ENCODE measurements at places on chromosomes 11 and 22. TPM values are rescaled to one million over a fixed set of nuclear protein-coding genes. Genes with fewer than 3 reads are reported as not detected.

- no peak for DNase-seq
Observed at GRCh38 chr11:45147891-45148675, 1.6 kb downstream of the PRDM11 start.

GRCh38 chr22:46132830-46133587 is 17.3 kb upstream of the PPARA start:
- no peak for DNase-seq

JRKL gene
- total RNA-seq: 7.3 TPM

DNA sequence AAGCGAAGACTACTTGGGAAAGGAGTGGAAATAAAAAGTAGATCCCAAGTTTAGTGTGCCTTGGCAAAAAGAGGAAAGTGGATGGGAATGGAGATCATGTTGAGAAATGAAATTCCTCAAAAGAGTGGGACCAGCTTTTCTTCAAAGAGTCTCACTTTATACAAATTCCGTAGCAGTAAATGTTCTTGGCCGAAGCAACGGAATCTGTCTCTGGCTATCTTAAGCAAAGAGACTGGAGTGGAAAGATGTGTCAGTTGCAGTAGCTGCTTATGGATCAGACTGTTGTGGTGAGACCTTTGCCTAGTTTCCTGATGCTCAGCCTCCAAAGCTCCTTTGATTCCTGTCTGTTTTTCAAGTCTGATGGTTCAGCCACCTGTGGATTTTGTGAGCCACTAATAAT is 73.6 kb downstream of the CSTPP1 start:
- DNase-seq: no peak

- DNase-seq: peak; percentile 71
Observed at GRCh38 chr22:38069372-38070249, 12.4 kb downstream of the PICK1 start.

RIMBP3B gene
- total RNA-seq: not detected

- DNase-seq: no peak
Observed at GRCh38 chr11:114783805-114784204, 105.5 kb downstream of the NXPE2 start.

MUC5AC gene
- total RNA-seq: not detected

RAB39A gene
- total RNA-seq: 1.1 TPM

LAYN gene
- 3.5 TPM for total RNA-seq

DNA sequence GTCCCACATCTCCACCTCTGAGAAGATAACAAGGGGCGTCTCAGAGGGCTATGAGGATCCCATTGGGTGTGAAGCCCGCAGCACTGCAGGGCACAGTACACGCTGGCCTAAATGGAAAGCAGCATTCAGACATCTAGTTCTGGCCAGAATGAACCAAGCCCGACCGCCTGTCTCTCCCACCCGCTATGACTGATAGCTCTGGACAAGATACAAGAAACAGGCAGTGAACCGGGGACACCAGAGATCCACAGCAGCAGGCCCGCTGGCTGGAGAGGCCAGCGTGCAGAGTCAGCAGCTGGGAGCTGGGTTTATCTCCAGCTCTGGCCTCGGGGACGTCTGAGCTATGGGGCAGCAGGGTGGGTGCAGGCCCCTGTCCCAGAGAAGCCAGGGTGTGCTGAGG is 9.6 kb downstream of the CERK start:
- no peak for DNase-seq

- DNase-seq: peak; percentile 15
Observed at GRCh38 chr22:20435436-20436306, 2.0 kb downstream of the SCARF2 start.

- DNase-seq: no peak
Observed at GRCh38 chr11:827897-828192, at the start of gene CRACR2B. CRACR2B (plus strand) TSS chr11:827919; CDS start chr11:828608, 689 bp downstream.

DNA sequence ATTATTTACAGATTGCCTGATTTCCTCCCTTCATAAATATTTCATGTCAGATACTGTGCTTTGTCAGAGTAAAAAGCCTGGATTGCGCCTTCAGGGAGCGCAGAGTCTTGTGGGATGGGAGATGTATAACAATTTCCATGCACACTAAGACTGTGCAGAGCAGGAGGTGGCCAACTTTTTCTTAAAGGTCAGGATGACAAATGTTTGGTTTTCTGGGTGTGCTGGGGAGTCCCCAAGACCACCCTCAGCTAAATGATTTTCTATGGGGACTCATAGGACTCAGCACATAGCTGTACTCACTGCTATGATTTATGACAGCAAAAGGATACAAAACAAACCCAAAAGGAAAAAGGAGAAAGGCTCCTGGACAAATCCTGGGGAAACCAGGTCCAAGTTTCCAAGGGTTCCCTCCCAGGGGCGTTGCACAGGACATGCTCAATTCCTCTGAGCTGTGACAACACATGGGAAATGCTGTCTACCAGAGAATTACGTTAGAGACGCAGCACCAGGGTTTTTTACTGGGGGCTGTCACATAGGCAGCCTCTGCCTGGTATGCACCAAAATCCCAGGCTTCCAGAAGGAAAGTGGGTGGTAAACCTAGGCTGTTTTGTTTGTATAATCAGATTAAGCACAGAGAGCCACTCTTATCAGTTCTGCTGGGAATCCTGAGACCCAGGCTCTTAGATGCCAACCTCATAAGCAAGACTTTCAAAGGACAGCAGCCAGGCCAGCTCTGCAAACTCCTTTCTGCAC is 59.1 kb downstream of the CSNK2A3 start:
- DNase-seq: no peak

GRCh38 chr11:1161410-1162137 is 3.8 kb downstream of the MUC5AC start:
- peak; percentile 19 for DNase-seq

DNA sequence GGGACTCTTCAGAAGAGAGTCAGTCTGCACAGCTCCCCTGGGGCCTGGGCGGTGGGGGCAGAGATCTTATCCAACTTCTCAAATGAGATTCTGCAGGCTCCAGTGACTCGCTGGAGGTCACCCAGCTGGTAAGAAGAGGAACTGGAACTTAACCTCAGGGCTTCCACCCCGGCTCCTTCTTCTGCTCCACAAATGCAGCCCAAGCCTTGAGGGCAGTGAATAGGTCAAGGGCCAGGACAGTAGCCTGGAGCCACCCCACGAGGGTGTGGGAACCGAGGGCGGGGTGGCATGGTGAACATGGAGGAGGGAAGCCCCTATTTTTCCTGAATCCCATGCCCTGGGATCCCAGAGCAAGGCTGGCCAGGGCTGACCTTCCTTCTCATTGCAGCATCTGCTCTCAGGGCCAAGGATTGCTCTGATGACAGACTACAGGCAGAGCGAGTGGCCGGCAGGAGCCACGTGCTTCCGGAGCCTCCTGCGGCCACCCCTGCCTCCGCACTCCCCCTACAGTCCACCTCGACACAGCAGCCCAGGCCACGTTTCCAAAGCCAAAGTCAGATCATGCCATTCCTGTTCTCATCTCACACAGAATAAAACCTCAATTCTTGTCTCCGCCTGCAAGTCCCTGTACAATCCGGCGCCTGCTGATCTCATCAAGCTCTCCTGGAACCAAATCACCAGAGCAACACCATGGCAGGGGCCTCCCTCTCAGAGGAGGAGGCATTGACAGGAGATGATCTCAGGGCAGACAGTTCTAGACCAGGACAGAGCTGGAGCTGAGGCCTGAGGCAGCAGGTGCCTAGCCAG is 21.1 kb upstream of the UPK3A start:
- DNase-seq: peak; percentile 82

DNA sequence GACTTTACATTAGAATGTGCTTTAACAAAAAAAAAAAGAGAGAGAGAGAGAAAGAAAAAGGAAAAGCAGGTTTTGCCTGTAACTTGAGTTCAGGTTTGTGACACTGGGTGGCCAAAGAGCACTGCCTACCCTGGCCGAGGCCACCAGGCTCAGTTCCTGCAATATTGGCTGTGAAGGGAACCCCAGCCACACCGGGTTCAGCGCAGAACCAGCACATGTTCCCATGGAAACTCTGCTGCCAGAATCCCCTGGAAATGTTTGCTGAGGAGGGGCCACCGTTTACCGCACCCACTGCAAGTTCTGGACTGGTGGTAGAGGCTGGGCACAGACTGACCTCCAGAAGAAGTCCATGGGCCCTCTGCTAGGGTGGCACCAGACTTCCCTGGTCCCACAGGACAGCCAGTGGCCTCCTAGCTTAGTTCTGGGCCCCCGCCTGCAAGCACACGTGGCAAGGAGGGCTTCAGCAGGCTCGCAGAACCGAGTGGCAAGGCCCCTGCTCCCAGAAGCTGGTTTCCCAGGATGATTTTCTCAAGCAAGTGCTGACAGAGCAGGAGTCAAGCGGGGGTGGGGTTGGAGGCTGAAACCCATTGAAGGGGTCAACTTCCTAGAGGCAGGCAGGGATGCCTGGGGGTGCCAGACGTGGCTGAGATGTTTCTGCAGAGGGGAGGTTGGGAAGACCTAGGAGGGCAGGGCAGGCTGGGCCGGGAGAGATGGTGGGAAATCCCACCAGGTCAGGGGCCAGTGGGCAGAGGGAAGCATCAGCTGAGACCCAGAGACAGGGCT is 51.2 kb downstream of the NFAM1 start:
- no peak for DNase-seq

GRCh38 chr11:45382133-45382878 is 96.2 kb upstream of the SYT13 start:
- DNase-seq: no peak

DNA sequence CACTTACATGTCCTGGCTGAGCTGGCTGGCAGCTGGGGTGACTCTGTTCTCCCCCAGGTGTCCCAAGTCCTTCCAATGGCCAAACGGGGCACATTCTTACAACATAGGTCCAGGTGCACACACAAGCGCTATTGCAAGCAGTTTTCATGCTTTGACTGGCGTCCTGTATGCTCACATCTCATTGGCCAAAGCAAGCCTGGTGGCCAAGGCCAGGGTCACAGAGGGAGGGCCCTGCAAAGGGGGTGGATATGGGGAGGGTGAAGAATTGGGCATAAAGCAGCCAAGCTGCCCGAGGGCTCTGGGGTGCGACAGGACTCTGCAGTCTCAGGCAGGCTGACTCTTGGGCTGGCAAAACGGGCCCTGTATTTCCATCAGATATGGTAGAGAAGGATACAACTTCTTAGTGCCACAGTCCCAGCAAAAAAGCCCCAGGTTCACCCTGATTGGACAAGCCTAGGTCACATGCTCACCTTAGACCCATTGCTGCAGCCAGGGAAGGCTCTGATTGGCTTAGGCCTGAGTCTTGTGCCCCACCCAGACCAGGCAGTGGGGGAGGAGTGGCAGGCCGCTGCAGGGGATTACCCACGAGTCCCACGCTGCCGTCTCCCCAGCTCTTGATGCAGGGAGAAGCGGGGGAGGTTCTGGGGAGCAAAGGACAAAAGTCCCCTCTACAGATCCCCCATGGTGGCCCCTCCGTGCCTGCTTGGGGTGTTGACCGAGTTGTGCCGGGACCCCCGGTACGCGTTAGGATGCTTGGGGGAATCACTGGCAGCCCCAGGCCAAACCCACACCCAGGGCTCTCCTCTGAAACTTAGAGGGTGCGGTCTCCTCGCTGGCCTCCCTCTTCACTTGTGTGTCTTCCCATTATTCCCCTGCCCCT is 110.8 kb downstream of the ARHGAP8 start:
- DNase-seq: no peak
